Muscle of leg (tissue), 16 donors: ENCODE measurements at places on chromosomes 11 and 22. TPM values are rescaled to one million over a fixed set of nuclear protein-coding genes. Genes with fewer than 3 reads are reported as not detected.

ZNF143 gene
- 20.9 TPM for total RNA-seq

DNA sequence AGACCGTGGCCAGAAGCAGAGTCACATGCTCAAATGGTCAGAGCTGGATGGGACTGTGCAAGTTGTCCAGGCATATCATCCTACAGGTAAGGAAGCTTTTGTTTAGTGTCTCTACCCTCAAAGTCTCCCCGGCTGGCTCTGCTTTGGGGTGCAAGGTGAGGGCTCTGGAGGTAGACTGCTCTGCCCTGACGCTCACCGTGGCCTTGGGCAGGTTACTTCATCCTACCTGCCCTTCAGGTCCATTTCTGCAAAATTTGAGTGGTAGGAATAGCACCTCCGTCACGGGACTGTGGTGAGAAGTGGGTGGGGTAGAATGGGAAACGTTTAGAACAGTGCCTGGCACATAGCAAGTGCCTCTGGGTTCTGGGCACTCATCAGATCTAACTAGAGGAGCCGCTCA, 42.2 kb downstream of the NAT10 start:
- H3K27ac ChIP-seq = no peak overlapping the region
- H3K4me1 ChIP-seq = no peaks in the 10 kb centered on the region
- no peaks in the 10 kb centered on the region for H3K27me3 ChIP-seq
- H3K4me3 ChIP-seq = no peak overlapping the region
- no peak for DNase-seq

DNA sequence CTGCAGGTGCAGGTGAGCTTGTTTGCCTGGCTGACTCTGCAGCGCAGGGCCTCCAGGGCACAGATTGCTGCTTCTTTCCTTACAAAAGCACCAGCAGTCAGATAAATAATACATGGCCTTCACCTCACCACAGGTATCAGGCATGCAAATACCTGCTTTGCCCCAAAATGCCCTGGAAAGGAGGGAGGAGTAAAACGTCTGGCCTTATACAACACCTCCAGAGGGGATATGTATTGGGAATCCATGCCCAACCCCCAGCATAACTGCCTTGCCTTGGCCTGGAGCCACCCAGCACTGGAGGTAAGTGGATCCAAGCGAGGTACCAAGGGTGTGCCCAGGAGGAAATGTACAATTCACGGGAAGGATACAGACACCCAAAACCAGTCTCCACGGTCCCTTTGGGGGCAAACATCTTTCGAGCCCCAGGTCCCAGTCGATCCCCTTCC, 860 bp downstream of the TMEM184B start:
- DNase-seq = no peak
- peak overlapping the region; percentile 75 for H3K27ac ChIP-seq
- peaks cover 57% of the 10 kb centered on the region for H3K4me1 ChIP-seq
- H3K36me3 ChIP-seq = peaks cover 27% of the 10 kb centered on the region
- no peaks in the 10 kb centered on the region for H3K27me3 ChIP-seq

DNA sequence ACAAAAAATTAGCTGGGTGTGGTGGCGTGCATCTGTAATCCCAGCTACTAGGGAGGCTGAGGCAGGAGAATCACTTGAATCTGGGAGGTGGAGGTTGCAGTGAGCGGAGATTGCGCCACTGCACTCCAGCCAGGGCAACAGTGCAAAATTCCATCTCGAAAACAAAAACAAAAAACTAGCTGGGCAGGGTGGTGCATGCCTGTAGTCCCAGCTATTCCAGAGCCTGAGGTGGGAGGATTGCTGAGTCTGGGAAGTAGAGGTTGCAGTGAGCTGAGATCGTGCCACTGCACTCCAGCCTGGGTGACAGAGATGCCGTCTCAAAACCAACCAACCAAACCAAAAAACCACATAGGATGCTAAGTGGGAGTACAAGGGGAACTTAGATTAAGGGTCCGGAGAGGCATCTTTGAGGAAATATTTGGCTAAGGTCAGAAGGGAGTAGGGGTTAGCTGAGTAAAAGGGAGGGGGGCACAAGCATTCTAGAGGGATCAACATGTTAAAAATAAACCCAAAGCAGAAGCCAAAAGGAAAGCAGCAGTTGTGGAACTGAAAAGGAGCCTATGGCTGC, 10.2 kb downstream of the PHF5A start:
- DNase-seq = no peak
- H3K27ac ChIP-seq = no peak overlapping the region
- H3K4me3 ChIP-seq = no peak overlapping the region
- no peaks in the 10 kb centered on the region for H3K27me3 ChIP-seq
- no peaks in the 10 kb centered on the region for H3K4me1 ChIP-seq

OR6T1 gene
- not detected for total RNA-seq

DNA sequence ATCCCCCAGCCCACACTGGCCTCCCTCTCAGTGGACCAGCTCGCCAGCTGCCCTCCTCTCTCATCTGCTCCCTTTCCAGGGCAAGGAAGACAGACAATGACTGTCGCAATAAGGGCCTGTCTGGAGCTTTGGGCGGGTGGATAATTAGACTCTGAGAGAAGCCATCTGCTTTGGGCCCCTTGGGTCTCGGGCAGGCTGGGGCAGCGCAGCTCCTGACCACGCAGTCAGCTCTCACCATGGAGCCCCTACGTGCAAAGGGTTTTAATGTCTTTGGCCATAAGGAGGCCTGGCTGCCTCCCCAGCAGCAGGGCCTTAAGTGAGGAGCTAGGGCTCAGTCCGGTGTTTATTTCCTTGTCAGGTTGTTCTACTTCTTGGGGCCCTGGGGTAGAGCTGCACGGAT, 153.9 kb downstream of the CHST1 start:
- H3K27ac ChIP-seq = no peak overlapping the region
- H3K36me3 ChIP-seq = no peaks in the 10 kb centered on the region
- no peak overlapping the region for H3K4me3 ChIP-seq
- H3K27me3 ChIP-seq = no peaks in the 10 kb centered on the region

GRCh38 chr22:48528221-48528915, 1299.3 kb downstream of the BRD1 start:
- no peak overlapping the region for H3K4me3 ChIP-seq
- no peaks in the 10 kb centered on the region for H3K36me3 ChIP-seq
- no peak overlapping the region for H3K27ac ChIP-seq
- DNase-seq = no peak
- H3K27me3 ChIP-seq = peaks cover 2% of the 10 kb centered on the region

LRRC75B gene
- total RNA-seq = 9.8 TPM

GRCh38 chr11:1088927-1089737, 14.5 kb downstream of the MUC2 start:
- H3K4me1 ChIP-seq = no peaks in the 10 kb centered on the region
- H3K4me3 ChIP-seq = no peak overlapping the region
- H3K36me3 ChIP-seq = no peaks in the 10 kb centered on the region
- DNase-seq = no peak

DNA sequence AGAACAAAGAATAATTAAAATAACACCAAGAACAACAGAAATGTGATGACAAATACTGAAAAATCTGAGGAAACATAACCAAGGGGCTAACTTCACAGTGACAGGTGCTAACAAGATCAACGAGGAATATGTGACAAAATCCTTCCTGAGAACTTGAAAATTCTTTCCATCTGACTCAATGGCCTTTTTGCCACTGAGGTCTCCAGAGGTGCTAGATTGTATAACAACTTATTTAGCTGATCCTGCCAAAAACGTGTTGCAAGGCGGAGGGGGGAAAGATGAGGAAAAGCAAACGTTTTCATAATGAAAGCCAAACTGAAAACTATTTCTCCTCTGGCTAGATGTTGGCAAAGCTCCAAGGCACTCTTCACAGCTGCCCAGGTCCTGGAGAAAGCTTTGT, 364.5 kb downstream of the NTM start:
- no peaks in the 10 kb centered on the region for H3K36me3 ChIP-seq
- no peaks in the 10 kb centered on the region for H3K27me3 ChIP-seq
- H3K27ac ChIP-seq = no peak overlapping the region
- no peak overlapping the region for H3K4me3 ChIP-seq
- no peaks in the 10 kb centered on the region for H3K4me1 ChIP-seq

EIF3D gene
- 170 TPM for total RNA-seq

DCPS gene
- 12.5 TPM for total RNA-seq

DNA sequence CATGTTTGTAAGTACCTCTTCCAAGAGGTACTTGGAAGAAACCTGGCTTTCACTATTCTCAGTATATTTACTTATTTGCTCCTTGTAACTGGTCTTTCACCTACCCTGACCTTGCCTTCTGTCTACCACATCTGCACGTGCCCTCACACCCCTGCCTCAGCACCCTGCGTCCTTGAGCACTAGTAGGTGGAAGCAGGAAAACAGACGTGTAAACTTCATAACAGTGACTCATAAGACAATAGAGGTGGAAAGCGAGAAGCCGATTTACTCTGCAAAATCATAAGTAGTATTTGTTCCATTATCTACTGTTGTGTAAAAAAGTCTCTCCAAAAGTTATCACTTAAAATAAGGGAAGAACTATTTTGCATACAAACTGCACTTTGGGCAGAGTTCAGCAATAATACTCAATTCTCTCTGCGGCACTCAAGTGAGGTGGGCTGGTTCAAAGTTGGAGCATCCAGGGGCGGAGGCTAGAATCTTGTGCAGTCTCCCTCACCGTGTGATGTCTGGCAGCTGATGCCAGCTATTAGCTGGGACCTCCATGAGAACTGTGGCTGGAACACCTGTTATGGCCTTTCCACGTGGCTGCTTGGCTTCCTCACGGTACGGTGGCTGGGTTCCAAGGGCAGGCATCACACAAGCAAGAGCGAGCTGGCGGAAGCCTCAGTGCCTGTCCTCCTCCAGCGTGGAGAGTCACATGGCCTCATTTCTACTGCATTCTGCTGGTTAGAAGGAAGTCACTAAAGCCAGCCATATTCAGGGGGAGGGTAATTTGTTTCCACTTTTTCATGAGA, 30.4 kb downstream of the PACS1 start:
- H3K4me3 ChIP-seq = no peak overlapping the region
- H3K4me1 ChIP-seq = peaks cover 2% of the 10 kb centered on the region
- H3K27me3 ChIP-seq = no peaks in the 10 kb centered on the region
- H3K36me3 ChIP-seq = no peaks in the 10 kb centered on the region
- DNase-seq = peak; percentile 85

DNA sequence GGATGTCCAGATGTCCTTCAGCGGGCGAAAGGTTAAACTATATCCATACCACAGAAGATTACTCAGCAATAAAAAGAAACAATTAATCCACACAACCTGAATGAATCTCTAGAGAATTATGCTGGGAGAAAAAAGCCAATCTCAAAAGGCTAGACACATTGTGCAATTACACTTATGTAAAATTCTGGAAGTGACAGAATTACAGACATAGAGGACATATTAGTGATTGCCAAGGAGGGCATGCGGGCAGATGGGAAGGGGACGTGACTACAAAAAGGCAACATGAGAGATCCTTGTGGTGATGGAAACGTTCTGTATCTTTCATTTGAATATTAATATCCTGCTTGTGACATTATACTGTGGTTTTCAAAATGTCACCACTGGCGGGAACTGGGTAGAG, 103.5 kb upstream of the BMAL1 start:
- H3K4me3 ChIP-seq = no peak overlapping the region
- no peak overlapping the region for H3K27ac ChIP-seq
- no peaks in the 10 kb centered on the region for H3K27me3 ChIP-seq
- H3K36me3 ChIP-seq = no peaks in the 10 kb centered on the region
- no peaks in the 10 kb centered on the region for H3K4me1 ChIP-seq

B3GAT1 gene
- 0.09 TPM for total RNA-seq

GRCh38 chr22:27283714-27284113, 517.8 kb downstream of the MN1 start:
- H3K4me3 ChIP-seq = no peak overlapping the region
- H3K27ac ChIP-seq = no peak overlapping the region
- peaks cover 3% of the 10 kb centered on the region for H3K27me3 ChIP-seq
- no peak for DNase-seq
- no peaks in the 10 kb centered on the region for H3K36me3 ChIP-seq

GRCh38 chr11:111524056-111524455, 9.5 kb downstream of the HOATZ start:
- H3K4me3 ChIP-seq = no peak overlapping the region
- no peaks in the 10 kb centered on the region for H3K36me3 ChIP-seq
- no peak for DNase-seq
- no peaks in the 10 kb centered on the region for H3K27me3 ChIP-seq
- H3K27ac ChIP-seq = no peak overlapping the region

PTGDR2 gene
- total RNA-seq = 0.62 TPM

CNGA4 gene
- total RNA-seq = not detected

DNA sequence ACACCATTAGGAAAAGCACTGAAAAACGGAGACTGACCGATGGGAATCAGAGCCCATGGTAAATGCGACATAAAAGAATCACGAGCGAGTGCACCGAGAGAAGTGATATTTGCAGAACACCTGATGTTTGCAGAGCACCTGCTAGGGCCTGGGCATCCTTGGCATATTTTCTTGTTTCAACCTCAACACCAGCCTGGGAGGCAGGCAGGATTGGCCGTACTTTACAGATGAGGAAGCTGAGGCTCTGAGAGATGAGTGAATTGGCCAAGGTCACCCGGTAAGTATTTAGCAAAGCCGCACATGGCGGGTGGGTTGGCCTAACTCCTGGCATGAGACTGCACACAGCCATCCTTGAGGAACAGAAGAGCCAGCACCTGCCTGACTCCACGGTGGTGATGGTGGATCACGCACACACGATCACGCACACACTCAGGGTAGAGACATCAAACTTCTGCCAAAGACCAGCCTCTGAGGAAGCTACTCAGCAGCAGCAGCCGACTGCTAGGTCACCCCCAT, 21.6 kb upstream of the CHADL start:
- no peak overlapping the region for H3K4me3 ChIP-seq
- H3K36me3 ChIP-seq = peaks cover 78% of the 10 kb centered on the region
- no peak for DNase-seq
- H3K27me3 ChIP-seq = no peaks in the 10 kb centered on the region
- peaks cover 8% of the 10 kb centered on the region for H3K4me1 ChIP-seq

DNA sequence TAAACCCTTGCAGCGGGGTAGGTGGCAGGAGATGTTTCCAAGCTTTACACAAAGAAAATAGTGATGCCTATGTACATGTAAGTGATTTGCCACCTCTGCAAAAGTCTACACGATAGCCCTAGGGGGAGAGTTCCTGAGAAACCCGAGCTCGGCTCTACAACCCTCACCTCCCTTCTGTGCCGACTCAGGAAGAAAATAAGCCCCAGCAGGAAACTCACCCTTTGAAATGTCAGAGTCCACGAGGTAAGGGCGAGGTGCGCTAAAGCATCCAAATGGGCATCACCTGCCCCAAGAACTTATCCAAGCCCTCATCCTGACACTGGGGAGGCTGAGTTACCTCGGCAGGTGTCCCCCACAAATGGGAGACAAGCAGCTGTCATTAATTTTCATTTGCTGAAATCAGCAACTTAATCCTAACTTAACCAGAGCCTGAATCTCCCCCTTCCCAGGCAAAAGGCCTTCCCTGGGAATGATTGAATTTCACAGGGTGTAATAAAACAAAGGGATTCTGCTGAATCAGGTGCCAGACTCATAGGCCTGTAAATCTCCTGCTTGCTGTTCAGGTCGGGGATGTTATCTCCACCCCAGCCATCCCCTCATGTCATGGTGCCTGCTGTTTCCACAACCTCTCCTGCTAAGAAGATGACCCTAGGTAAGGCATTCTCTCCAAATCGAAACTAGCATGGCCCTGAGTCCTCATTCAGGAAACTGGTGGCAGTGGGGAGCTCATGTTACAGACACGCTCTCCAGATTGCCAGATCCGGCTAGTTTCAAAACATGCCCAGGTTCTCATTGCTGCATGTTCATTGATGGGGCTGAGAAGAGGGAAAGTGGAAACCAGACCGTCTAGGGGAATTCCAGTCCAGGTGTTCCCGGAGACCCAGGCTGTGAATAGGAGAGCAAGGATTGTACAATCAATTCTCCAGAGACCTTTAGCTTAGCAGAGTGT, 105.3 kb upstream of the KIRREL3 start:
- no peaks in the 10 kb centered on the region for H3K36me3 ChIP-seq
- peaks cover 19% of the 10 kb centered on the region for H3K4me1 ChIP-seq
- peak; percentile 74 for DNase-seq
- peaks cover 4% of the 10 kb centered on the region for H3K27me3 ChIP-seq
